ENCODE measurements at places on chromosomes 13 and 19.

DNA sequence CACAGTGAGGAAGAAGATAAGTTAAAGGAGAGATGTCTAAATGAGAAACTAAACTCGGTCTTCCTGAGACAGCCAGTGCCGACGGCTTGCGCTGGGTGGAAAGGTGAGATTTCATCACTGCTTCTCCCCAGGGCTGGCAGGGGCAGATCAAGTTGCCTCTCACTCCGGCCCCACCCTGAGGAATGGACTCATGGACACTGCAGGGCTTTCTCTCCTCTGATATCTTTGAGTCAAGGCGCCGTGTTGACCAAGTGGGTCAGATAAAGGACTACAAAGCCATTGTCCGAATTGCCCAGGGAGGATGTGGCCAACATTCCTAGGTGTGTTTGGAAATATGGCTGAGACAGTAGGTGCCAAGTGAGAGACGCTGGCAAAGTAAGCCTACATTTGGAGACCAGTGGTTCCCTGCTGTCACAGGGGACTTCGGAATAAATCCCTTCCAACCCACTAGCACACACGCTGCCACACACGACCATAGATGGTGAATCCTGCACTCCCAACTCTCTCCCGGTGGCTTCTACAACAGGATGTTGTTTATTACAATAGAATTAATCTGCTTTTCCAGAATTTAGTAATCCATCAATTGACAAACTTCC lies 156.5 kb upstream of the TSC22D1 start:
- DNase-seq: no peak

DNA sequence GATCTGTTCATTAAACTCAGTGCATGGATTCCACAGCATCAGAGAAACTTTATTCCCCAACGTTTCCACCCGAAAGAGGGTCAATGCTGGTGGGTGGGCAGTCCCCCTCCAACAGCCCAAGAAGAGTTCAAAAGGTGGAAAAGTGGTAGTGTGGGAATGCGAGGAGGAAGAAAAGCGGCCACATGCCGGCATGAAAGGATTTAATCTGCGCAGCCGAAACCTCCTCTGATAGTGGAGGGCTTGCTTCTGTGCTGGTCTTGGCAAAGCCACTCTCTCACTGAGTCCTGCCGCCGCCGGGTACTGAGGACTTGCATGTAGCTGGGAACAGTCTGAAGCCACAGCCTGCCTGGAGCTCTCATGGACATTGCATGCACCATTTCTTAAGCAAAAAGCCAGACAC lies 136.2 kb upstream of the ZNF536 start:
- DNase-seq: no peak

- no peak for DNase-seq
Observed at GRCh38 chr13:28394422-28394821, 100.5 kb downstream of the FLT1 start.

DNA sequence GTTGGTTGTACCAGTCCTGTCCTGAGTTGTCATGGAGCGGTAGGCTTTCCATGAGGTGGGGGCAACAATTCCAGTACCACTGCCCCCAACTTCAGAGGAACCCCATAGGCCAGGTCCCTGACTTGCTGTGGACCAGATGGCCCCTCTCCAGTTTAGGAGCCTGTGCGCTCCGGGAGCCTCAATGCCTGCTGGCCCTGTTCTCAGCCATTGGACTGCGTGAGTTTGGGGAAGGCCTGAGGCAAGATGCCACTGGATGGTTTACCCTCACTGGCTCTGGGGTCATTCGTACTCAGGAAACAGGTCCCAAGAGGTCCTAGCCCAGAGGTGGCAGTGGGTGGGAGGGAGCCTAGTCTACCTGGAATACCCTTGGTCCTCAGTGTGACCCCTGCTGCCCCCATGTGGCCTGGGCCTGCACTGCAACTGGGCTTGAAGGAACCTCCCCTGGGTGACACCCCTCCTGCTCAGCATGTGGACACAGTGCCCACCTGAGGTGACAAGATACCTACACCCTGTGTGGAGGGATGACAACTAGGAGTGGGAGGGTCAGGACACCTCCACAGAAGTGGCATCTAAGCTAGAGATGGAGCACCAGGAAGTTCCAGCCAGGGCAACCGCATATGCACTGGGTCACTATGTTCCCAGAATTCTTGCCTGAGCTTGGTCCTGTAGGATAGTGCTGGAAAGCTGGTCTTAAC lies 6.0 kb upstream of the PRR19 start:
- peak; percentile 79 for DNase-seq

- DNase-seq: no peak
Observed at GRCh38 chr13:48070942-48071341, 24.0 kb downstream of the MED4 start.

DNA sequence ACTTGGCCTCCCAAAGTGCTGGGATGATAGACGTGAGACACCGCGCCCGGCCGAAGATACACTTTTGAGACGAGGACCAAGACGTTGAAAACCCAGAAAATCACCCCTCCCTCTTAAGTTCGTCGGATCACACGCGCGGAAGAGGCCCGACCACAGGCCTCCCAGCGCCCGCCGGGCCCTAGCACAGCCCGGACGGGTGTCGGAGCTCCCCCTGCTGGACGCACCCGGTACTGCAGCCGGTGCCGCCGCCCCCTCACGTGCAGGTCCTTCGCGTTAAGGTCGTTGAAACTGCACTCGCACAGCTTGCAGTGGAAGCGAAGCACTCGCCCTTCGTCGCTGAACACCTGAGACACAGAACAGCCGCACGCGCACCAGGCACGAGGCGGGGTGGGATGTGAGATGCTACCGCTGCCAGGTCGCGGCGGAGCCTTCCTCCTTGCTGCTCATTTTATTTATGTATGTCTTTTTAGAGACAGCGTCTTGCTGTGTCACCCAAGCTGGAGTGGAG lies 35.7 kb upstream of the MATK start:
- peak; percentile 66 for DNase-seq

- no peak for DNase-seq
Observed at GRCh38 chr13:100611678-100612492, 23.3 kb upstream of the GGACT start.

DNA sequence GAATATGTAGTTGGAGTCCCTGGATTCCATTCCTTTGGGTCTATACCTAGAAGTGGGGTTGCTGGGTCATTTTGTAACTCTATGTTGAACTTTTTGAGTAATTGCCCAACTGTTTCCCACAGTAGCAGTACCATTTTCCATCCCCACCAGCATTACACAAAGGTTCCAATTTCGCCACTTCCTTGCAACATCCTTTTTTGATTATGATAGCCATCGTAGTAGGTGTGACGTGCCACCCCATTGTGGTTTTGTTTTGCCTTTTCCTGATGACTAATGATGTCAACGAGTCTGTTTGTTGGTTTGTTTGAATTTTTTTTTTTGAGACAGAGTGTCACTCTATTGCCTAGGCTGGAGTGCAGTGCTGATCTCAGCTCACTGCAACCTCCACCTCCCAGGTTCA lies 3.3 kb upstream of the PEX11G start:
- DNase-seq: no peak

DNA sequence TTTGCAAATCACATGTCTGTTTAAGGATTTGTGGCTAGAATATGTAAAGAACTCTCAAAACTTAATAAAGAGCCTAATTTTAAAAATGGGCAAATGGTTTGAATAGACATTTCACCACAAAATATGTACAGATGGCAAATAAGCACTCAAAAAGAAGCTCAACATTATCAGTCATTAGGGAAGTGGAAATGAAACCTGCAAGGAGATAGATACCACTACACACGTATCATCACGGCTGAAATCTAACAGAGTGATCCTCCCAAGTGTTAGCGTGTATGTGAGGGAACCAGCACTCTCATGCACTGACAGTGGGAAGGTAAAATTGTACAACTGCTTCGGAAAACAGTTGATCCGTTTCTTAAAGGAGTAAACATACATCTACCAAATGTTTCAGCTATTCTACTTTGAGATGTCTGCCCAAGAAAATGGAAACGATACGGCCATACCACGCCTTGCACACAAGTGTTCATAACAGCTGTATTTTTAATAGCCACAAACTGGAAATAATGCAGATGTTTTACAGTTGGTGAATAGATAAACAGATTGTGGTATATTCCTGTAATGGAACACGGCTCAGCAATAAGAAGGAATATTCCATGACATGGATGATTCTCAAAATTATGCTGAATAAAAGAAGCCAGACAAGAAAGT lies 14.5 kb downstream of the ARHGEF7 start:
- no peak for DNase-seq

- DNase-seq: peak; percentile 72
Observed at GRCh38 chr19:13104360-13104847, 1.7 kb upstream of the LYL1 start.

GRCh38 chr13:54884682-54885081 lies 1856.1 kb downstream of the OLFM4 start:
- no peak for DNase-seq

- DNase-seq: no peak
Observed at GRCh38 chr13:70253411-70253810, 145.2 kb upstream of the KLHL1 start.

GRCh38 chr13:101490406-101491015 lies 38.0 kb downstream of the ITGBL1 start:
- DNase-seq: no peak

DNA sequence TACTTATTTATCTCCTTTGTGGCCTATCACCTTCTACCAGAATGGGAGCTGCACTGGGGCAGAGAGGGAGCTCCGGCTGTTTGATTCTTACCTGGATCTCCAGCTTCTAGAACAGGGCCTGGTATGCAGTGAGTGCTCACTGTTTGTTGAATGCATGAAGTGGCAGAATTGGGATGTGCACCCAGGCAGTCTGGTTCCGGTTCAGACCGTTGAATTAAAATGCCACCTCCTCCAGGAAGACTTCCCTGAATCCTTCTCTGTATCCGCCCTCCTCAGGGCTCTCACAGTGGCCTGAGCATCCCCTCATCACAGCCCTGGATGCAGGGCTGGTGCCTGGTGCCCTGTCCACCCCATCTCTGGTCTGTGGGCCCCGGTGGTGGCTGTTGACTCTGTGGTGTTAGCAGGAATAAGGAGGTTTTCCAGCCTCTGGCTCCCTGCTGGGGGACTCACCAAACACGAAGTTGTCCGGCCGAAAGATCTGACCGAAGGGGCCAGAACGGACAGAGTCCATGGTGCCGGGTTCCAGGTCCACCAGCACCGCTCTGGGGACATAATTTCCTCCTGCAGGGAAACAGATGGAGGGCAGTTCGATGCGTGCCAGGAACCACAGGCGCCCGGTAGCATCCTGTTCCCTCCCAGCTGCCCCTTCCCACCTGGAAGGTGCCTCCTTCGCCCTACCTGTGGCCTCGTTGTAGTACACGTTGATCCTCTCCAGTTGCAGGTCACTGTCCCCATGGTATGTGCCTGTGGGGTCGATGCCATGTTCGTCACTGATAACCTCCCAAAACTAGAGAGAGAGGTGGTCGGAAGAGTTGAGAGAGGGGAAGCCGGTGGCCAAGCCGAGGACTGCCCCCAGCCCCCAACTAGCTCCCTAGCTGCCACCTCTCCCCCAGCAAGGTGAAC lies 1.0 kb downstream of the TUBB4A start:
- no peak for DNase-seq

- no peak for DNase-seq
Observed at GRCh38 chr19:1649706-1650649, 2.4 kb downstream of the TCF3 start.

DNA sequence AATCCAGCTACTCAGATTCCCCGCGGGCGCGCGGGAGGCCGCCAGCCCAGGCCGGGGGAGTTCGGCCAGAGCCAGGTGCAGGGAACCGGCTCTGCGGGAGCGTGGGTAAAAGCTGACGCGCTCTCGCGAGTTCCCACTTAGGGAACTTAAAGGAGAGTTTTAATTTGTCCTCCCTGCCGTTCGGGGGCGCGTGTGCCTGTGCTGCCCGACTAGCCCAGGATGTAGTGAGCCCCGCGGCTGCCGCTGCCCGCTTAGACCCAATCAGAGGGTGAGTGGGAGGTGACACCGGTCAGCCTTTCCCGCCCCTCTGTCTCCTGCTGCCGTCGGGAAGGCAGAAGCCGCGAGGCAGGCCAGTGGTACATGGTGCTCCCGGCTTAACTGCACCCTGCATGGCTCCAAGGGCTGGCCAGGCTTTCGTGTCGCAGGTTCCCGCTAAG lies 36.0 kb upstream of the NEK3 start:
- DNase-seq: peak; percentile 30
